CD4-positive, alpha-beta T cell treated with Interleukin-10 for 1 hour (primary cell): ENCODE measurements at places on chromosomes 12 and 14.

DNA sequence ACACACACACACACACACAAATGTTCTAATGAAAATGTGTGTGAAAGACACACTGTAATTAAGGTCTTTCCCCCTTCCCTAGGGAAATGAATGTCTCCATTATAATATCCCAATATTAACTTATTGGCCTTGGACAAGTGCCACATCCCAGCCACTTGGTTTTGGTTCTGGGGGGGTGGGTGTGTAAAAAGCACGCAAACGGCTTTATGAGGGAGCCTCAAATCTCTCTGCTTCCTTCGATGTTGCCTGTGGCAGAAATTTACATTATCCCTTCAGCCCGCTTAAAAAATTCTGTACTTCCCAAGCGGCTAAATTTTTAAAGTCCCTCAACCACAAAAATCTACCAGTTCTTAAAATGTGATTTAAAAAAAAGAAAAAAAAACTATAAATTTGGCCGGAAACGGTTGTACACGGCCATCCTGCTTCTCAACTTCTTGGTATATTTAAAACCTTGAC is 432 bp downstream of the C14orf93 start:
- no peak for DNase-seq

- DNase-seq, result peak; percentile 66
Observed at GRCh38 chr12:12721176-12721751, 4.1 kb downstream of the CDKN1B start.

DNA sequence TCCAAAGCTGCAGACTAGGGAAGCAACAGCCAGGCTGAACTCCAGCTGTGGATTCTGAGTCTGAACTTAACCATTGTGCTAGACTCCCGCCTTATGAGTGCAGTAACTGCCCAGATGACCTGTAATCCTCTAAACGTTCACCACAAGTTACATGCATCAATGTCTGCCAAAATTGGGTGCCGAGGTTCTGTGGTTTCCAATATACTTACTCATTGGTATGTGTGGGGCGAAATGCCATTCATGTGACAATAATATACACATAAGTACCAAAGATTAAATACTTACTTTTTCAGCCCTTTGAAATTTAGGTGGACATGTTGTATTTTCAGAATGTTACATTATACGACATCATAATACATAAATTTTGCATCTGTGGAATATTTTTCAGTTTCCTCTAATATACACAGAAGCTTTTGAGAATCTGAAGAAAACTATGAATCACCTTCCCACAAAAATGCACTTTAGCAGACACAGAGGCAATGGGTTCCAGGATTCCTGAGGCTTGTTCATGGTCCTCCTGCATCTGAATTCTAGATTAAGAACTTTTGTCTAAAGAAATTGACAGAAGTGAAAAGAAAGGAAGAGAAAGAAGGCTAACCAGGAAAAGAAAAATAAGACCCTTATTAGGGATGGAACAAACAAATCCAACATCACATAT is 31.7 kb downstream of the GRIP1 start:
- DNase-seq, result no peak

DNA sequence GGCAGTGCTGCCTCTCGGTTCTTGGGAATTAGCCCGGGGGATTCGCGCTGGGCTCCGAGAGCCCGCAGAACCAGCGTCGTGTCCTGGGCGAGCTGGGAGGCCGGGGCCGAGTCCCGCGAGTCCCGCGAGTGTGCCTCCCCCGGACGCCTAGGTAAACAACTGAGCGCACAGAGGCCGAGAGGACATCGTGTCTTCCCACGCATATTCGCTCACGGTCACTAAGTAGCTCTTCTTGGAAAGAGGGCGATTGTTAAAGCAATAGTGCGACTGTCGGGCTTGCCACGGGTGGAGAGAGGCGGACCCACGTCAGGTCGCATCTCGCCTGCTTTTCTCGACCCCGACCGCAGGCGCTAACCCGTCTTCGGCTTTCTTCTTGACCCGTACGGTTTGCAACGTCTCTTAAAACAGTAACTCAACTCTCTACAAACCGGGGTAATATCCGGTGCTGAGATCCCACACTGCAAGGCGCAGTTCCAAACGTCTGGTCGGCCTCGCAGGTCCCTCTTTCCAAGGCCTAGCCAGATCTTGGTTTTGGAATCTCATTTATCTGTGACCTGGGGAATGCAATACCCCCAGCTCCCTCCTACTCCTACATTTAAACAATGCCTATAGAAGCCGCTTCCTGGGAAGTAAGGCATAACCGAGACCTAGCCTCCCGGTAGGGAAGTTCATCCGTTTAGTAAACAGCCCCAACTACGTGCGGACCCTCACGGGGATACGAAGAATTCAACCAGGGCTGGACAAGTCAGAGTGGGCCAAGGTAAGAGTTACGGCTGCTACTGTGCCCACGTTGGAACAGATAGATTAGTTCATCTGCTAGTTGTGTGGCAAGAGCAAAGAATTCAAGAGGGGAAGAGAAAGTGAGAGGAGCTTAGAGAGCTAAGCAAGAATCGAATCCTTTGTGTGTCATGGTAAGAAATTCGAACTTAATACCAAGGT is 736 bp upstream of the PHLDA1 start:
- peak; percentile 44 for DNase-seq

GRCh38 chr14:104887623-104888488 is 22.8 kb downstream of the CEP170B start:
- DNase-seq, result no peak

DNA sequence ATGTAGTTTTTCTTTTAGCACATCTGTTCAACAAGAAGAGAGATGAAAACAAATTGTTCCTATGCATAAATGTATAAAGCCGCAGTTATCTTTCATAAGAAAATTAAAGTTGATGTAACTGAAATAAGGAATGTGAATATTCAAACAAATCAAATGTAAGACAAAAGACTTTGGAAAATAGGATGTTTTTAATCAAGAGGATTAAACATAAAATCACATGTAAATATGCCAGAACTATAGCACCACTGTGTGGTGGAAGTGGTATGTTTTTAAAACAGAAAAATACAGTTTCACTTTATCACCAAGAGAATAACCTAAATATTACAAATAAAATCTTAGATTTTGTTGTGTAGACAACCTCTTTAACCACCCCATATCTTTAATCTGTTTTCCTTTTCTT is 40.4 kb downstream of the CAPS2 start:
- no peak for DNase-seq
